ENCODE measurements at places on chromosomes 1 and 21.
A peak's percentile ranks its signal among the peaks of the same experiment; 100 is the strongest.

DNA sequence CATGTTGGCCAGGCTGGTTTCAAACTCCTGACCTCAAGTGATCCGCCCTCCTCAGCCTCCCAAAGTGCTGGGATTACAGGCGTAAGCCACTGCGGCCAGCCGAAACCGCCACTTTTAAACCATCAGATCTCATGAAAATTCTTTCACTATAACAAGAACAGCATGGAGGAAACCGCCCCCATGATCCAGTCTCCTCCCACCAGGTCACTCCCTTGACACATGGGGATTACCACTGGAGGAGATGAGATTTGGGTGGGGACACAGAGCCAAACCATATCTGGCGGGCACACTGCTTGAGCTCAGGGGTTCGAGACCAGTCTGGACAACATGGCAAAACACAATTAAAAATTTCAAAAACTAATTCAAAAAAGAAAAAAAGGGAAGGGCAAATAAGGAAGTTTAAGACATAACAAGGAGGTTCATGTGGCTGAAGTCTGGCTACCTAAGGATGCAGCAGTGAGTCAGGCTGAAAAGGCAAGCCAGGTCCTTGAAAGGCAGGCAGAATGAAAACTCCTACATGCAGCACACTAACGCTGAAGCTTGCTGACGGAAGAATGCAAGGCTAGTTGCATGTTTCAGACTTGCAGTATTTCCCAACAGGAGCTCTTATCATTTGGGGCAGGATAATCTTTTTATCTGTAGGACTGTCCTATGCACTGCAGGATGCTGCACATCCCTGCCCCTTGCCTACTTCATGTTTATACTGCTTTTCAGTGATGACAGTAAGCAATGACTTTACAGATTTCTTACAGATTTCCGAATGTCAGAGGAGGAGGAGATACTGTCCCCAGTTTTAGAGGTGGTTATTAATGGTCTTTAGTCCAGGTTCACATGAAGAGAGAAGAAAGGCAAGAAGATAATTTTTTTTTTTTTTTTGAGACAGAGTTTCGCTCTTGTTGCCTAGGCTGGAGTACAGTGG, 49.3 kb downstream of the FBXO42 start:
- no peak for DNase-seq

DNA sequence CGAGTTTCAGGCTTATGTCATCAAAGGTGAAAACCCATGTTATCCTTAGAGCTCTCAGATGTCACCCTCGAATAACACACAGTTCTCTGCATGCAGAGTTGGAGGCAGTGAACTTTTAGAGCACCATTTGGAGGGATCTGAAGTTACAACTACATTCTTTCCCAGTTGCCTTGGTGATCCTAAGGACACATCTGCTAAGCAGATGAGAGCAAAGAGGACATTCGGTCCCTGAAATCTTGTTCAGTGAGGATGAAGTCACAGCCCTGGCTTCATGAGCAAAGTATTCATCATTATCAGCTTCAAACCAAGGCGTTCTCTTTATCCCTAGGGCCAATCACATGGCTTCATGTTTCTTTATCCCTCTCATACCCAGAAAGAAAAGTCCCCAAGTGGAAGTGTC, 23.1 kb upstream of the MCOLN2 start:
- no peak for DNase-seq

DNA sequence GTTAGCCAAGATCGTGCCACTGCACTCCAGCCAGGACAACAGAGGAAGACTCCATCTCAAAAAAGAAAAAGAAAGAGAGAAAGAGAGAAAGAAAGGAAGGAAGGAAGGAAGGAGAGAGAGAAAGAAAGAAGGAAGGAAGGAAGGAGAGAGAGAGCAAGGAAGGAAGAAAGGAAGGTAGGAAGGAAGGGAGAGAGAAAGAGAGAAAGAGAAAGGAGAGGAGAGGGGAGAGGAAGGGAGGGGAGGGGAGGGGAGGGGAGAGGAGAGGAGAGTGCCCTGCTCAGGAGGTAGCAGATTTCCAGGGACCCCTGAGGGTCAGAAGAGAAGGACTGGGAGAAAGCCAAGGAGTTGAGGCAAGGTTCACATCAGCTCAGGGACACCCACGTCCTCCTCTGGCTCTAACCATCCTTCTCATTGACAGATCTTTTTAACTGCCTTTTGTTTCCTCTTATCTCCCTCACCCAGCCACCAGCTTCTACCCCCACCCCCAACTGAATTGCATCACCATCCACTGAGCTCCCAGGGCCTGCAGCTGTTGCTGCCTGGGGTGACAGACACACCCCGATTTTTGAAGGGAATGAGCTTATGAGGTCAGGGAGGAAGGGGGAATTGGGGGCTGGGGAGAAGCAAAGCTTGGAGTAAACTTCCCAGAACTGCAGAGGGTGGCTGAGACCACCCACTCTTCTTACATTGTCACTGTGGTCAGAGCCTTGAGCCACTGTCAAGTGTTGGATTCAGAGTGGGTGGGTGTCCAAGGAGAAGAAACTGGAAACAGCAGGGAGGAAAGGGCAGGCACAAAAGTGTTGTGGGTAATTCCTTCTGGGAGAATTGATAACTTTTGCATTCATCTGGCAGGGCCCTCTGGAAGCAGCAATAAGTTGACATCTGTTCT, 91.6 kb downstream of the GLUL start:
- DNase-seq, result peak; percentile 86

DNA sequence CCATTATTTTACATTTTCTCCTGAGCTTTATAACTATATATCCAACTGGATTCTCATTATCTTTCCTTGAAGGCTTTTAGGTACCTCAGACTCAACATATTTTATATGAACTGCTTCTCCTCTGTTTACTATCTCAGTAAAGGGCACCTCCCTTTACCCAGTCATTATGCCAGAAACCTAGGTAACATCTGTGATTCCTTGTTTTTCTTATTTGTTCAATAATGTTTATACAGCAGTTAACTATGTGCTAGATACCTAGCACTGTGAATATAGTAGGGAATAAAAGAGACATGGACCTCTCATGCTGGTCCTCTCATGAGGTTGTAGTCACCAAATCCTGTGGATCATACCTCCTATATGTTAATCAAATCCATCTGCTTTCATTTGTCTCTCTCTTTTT, 25.6 kb downstream of the PPP1R12B start:
- no peak for DNase-seq

DNA sequence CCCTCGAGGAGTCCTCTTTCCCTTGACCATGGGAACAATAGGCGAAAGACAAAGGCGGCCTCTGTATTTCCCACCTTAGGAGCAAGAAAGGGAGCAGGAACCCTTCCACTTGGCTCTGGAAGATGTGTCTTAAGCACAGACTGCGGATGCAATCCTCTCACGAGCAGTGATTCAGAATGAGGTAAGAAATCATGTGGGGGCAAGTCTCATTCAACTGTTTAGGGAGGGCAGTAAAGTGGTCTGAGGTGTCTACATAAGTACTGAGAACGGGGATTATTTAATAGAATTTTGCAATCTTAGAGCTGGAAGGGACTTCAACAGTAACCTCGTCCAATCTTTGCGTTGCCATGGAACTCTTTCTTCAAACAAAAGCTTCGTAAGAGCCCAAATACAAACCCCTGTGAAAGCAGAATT, 1.6 kb upstream of the DYRK3 start:
- DNase-seq, result no peak
